NCI-H774 (cell line): ENCODE measurements at places on chromosomes 11 and 22.

GRCh38 chr11:66464916-66465315 is 1.8 kb upstream of the PELI3 start:
- DNase-seq = no peak

GRCh38 chr11:130408401-130408890 is 20.0 kb downstream of the ADAMTS8 start:
- no peak for DNase-seq

DNA sequence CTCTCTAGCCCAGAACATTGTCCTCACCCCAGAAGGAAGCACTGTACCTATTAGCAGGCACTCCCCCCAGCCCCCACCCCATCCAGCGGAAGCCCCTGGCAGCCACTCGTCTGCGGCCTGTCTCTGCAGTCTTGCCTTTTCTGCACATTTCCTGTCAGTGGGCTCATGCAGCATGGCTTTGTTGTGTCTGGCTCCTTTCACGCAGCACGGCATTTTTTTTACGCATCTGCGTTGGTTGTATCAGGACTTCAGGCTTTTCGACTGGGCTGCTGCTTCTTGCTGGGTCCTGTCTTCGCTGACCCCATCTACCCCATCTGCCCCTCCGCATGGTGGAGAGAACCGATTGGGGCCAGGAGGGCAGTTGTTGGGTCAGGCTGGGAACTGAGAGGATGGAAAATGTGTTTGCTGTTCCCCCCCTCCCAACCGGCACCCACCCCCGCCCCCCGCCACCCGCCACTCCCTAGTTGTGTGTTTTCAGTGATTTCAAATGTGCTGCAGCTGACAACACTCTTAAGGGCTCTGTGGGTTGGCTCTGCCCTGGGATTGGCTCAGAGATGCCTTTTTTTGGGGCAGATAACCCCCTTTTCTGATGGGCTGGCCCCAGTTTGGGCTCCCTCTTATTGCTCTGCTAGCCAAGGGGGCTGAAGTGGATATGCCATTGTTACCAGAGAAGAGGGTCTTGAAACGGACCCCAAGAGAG is 110.0 kb downstream of the KIAA1671 start:
- no peak for DNase-seq

DNA sequence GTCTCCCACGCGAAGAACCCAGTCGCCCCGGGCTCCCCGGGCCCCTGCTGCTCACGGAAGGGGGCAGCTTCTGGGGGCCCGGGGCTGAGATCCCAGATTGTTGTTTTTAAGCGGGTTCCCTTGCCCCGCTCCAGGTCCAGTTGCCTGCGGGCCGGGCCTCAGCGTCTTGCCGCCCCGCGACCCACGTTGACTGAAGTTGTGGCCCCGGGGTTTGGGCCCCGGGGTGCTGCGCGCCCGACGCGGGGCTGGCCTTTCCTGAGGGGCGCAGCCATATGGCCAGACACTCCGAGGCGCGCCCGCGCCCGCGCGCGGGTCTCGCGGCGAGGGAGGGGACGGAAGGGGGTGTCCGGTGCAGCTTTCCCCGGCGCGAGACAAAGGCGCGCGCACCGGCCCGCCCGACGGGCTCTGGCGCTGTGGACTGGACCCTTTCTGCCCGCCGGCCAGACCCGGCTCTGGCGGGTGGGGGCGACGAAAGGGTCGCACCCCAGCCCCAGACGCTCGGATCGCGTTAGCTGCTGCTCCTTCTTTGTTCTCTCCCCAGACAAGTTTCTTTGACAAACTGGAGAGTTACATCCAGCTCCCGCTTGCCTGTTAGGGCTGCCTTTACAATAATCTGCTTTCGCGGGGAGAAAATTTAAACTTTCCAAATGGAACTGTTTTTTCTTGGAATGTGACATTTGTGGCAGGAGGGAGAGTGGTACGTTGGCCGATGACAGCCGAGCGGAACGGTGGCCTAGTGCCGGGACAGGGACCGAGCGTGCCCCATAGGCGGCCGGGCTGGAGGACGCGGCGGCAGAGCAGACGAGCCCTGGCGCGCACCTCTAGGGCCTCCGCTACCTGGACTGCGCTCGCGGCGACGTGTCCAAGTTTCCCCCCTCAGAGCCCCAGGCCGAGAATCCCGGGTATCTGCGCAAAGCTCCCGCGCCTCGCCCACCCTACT is 716 bp downstream of the AMOTL1 start:
- peak; percentile 26 for DNase-seq

GRCh38 chr11:17633279-17633986 is 85.9 kb upstream of the MYOD1 start:
- no peak for DNase-seq

- no peak for DNase-seq
These were observed 125.1 kb downstream of the SERGEF start for GRCh38 chr11:17887779-17888178.

GRCh38 chr11:123430721-123431497 is 840 bp downstream of the GRAMD1B start:
- DNase-seq = peak; percentile 47

DNA sequence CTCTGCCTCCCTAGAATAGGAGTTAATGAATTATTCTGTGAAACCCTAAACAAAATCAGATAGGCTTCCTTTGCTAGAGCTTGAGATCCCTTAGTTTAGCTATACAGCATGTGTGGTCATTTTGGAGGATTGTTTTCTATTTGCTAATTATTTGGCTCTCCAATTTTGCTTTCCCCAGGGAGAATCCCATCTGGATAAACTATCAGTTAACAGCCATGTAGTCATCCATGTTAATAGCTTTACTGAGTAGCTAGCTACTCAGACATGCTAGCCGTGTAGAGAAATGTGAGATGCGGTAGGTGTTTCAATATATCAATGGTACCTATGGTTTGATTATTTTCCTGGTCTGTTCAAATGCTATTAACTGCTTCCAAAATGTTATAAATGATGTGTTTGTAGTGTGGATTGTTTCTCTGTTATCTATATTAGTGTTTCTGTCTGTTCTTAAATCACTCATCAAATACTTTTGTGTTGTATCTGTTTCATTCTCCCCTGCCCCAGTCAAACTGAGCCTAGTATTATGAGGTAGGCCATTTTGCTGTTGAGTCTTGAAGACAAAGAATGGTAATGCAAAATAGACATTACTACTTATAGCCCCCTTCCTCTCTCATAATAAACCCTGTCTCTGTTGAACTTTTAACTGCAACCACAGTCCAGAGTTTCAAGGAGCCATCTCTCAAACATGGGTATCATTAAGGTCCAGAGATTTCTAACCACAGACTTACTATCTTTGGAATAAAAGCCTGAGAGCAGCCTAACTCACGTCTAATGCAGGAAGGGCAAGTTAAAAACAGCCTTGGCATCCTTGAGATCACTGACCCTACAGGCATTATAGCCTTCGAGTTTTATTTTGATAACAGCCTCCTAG is 56.1 kb upstream of the GRAMD1B start:
- DNase-seq = no peak

GRCh38 chr11:92727769-92728168 is 241.7 kb upstream of the MTNR1B start:
- no peak for DNase-seq

DNA sequence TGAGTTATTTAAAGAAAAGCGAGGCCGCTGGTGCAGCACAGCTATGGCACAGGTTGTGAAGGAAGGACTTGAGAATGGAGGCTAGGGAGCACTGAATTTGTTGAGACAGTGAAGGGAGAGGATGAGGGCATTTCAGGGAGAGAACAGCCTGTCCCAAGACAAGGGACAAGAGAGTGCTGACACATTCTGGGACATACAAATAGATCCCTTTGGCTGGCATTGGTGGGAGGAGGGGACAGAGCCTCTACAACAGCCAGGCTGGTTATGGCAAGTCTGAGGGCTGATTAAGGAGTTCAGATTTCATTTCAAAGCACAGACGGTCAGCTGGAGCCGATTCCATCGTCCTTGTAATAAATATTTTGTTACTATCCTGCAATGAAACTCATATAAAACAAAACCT is 1.7 kb upstream of the SLC29A2 start:
- DNase-seq = no peak

- DNase-seq = no peak
These were observed 84.2 kb downstream of the CELSR1 start for GRCh38 chr22:46453006-46453828.

DNA sequence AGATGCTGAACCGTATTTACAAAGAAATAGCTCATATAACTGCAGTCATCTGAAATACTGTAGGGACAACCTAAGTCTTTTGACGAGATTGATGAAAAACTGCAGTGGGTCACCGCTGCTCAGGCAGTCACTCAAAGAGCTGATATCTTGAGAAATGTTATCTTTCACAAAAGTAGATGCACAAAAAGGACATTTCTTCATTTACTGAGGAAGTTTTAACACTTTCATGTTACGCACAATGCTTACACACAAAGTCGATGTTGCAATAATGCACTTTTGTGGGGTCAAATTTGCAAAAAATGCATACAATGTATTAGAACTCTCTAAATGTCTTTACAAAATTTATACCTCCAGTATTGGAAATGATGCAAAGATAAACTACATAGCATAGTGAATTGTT is 16.2 kb upstream of the OR10V1 start:
- no peak for DNase-seq

- no peak for DNase-seq
These were observed 51.5 kb downstream of the ALG9 start for GRCh38 chr11:111819829-111820237.

DNA sequence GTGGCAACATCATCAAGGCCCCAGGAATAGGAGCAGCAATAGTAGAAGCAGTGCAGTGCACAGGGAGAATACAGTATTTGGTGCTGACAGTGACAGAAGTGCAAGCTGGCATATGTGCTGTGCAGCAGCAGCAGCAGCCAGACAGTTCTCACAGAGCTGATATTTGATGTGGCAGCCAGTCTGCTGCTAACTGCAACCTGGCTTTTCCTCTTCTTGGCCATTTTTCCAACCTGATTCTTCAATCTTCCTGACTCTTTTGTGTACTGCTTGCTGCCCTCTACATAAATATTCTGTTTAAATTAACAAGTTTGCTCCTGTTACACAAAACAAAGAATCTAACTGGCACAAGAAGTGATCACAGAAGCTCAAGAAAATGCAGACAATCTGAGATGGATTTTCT is 102.0 kb downstream of the CASP12 start:
- DNase-seq = no peak

GRCh38 chr11:19110295-19110694 is 6.7 kb upstream of the ZDHHC13 start:
- DNase-seq = peak; percentile 58

- no peak for DNase-seq
These were observed 36.0 kb downstream of the BUD13 start for GRCh38 chr11:116736763-116737162.

DNA sequence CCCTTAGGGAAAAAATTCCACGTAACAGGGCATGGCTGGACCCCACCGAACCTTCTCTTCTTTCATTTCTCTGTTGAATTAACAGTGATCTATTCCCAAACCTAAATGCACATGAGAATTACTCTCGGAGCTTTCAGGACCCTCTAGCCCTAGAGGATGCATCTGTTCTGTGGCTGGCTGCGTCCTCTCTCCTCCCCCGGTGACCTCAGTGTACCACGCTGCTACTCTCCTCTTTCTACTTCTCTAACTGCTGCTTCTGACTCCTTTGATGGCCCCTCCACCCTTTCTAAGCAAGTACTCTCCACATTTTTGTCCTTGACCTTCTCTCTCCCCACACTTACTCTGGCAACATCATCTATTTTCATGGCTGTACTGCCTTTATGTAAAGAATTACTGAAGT is 12.1 kb upstream of the APOA1 start:
- DNase-seq = no peak

- DNase-seq = no peak
These were observed 83.5 kb upstream of the FAT3 start for GRCh38 chr11:92141159-92141558.

DNA sequence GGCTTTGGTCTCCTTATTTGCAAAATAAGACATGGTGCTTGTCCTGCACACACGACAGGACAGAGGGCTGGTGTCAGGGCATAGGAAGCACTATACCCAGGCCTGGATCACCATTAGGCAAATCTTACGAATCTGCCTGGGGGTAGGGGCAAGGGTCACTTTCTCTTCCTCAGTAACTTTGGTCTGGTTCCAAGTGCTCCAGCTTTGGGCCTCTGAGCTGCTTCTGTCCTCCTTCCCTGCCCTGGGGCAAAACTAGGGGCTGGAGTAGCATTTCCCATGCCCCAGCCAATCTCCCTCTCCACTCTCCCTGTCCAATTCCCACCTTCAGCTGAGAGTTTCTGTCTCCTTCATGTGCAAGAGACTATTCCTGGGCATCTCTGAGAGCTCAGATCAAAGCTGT is 123.7 kb upstream of the NECTIN1 start:
- no peak for DNase-seq

DNA sequence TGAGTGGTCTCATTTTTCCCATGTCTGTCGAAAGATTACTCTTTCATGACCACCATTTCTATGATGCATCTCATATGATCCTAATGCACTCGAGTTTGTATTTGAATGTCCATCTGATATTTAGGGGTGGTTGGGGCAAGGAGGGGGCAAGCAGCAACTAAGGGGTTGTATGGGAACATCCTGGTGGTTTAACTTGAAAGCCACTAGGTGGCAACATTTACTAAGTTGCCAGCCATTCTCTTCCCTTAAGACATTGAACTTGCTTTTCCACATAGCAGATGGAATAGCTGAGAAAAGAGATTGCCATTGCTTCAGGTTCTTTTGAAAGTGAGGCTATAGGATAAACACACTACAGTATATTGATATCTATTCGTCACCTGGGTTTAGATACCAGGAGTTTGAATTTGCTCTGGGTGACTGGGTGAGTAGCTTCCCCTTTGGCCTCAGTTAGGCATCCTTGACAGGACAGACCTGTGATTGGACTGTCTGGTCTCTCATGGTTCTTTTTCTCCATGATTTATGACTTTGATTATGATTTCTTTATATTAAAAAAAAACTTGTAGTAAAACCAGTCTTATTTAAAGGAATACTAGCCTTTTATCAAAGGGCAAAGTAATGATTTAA is 32.4 kb downstream of the NF2 start:
- DNase-seq = peak; percentile 1

DNA sequence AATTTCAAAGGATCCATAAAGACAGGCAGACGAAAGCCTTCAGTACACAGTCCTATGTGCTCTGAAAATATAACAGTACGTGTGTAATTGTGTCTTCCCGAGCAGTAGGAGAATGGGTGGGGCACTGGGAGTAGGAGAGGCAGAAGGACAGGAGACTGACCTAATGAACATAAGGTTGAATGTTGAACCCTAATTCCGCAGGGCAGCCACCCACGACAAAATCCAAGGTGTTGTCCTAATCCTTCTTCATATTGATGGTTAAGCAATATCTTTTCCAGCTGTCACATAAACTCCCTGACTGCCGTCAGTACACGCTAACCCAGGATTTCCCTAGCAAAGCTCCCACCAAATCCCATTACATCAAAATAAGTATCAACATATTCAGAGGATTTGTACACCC is 34.5 kb downstream of the SPATA19 start:
- no peak for DNase-seq
